ENCODE measurements at places on chromosomes 2 and 18. TPM values are rescaled to one million over a fixed set of nuclear protein-coding genes. Genes with fewer than 3 reads are reported as not detected.

- DNase-seq = peak; percentile 81
These were observed 126.6 kb downstream of the ZNF532 start for GRCh38 chr18:58991167-58991798.

Gene SLC11A1
- 0.10 TPM for total RNA-seq

Gene FARSB
- total RNA-seq = 59.4 TPM

DNA sequence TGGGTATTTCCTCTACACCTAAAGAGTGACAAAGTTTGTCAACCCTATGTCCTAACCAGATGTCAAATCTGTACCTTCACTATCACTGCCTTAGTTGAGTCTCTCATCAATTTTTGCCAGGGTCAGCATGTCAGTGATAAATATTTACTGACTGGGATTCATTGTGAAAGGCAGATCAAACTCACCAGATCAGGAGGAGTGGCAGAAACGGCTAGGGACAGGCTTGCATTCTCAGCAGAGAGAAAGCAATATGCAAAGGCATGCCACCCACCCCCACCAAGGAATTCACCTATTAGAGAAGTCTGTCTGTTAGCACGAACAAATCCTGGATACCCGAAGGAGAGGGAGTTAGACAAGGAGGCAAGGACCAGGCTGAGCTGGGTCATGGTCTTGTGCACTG lies 62.6 kb downstream of the PTPN2 start:
- DNase-seq = no peak

Gene CHRND
- total RNA-seq = not detected

DNA sequence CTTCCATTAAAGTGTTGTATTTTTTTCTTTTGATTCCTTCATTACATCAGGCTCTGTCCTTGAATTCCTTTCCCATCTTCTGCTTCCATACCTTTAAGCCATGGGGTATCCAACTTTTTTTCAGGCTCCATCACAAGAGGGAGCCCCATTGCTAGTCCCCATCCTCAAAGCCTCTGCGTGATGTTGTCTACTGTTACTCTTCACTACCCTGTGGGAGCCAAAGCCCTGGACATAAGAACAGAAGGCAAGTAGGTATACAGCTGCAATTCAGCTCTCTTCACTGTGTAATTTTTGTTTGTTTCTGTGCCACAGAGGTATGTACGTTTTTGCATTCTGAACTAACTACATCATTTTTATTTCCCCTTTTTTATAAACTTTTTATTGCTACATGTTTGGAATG lies 36.6 kb upstream of the CCNYL1 start:
- DNase-seq = no peak

Gene PLA2R1
- 6.9 TPM for total RNA-seq

DNA sequence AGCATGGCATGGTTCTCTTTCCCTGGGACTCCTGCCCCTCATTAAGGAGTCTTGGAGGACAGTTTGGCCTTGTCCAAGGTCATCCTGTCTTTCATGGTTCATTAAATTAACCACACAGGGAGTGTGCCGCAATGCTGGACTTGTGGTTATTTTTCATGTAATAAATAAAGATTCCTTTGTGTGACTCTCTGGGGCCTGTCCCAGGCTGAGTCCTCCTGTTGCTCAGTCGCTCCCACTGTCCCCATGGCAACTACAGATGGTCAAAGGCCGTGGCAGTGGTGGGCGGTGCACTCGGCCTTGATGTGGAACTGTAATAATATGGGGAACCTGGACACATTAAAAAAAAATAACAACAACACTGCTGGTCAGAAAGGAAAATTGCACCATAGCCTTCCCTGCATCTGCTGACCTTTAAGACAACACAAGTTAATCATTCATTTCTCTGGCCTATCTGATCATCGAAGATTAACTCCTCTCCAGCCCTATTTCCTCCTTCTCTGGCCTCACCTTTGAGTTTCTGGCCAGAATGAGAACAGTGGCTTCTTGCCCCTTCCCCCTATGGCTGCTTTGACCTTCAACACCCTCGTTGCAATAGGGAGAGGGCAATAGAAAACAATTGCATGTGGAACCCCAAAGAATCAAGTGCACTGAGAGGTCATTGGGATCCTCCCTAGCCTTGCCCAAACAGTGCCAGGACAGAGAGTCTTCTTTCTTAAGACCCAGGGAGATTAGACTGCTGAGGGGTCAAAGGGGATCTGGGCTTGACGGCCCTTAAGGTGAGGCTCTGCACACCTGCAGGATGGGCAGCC lies 44.7 kb downstream of the PSD4 start:
- peak; percentile 97 for DNase-seq

- no peak for DNase-seq
These were observed 21.1 kb upstream of the NABP1 start for GRCh38 chr2:191656792-191657191.

GRCh38 chr2:221572821-221573429 lies 821 bp upstream of the EPHA4 start:
- peak; percentile 44 for DNase-seq

Gene DGUOK
- 161 TPM for total RNA-seq
